Right renal pelvis (tissue), 4 donors: ENCODE measurements at places on chromosomes 6 and 20.

GRCh38 chr6:20830576-20830975 is 296.3 kb downstream of the CDKAL1 start:
- DNase-seq, result no peak

DNA sequence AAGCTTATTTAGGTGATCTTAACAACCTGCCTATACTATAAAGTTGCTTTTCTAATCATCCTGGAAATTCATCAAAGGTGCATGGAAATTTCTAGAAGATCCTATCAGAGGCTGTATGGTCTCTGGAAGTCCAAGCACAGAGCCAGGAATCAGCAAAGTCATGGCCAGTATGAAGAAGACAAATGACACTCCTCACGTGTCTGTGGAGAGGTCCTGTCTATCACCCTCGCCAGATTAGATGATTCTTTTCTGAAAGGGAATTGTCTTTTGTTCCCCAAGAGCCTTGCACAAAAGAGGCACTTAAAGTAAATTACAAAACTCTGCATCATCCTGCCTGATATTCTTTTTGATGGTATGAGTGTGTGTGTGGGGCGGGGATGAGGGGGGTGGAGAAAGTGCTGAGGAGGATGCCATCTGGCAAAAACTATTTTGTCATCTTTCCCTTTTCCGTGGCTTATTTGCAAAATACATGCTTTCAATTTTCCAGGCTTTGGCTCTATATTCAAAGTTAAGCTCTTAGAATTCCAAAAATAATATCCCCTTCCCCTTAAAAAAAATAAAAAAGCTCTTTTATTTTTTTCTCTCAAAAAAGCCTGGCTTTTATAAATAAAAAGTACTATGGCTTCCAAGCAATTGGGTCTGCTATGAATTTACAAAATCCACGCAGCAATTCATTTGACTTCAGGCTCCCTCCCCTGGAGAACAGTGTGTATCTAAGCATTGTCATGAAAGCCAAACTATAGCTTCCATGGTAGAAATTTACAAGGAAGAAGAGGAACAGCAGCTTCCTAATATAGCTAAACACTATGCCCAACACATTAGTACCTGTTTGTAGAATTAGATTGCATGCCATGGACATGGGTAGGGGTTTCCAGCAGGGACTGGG is 185.2 kb upstream of the ARG1 start:
- no peak for DNase-seq

DNA sequence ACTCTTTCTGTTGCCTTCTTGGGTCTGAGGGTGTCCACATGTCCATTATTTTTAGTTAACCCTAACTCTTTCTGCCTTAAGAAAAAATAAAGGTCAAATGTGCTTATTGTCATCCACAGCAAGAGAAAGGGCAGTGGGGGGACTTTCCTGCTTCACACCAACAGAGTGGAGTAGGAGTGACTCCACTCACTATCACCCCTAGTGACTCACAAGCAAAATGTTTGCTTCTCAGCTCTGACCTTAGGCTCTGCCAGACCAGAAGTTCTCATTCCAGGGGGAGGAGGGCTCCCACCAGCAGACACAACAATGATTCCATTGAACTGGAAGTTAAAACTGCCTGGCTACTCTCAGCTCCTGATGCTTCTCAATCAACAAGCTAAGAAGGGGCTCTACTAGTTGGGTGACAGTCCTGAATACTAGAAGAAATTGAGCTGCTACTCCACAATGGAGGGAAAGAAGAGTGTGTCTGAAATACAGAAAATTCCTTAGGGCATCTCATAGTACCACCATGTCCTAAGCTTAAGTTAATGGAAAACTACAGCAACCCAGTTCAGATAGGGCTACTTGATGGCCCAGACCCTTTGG is 83.9 kb upstream of the AFDN start:
- no peak for DNase-seq

DNA sequence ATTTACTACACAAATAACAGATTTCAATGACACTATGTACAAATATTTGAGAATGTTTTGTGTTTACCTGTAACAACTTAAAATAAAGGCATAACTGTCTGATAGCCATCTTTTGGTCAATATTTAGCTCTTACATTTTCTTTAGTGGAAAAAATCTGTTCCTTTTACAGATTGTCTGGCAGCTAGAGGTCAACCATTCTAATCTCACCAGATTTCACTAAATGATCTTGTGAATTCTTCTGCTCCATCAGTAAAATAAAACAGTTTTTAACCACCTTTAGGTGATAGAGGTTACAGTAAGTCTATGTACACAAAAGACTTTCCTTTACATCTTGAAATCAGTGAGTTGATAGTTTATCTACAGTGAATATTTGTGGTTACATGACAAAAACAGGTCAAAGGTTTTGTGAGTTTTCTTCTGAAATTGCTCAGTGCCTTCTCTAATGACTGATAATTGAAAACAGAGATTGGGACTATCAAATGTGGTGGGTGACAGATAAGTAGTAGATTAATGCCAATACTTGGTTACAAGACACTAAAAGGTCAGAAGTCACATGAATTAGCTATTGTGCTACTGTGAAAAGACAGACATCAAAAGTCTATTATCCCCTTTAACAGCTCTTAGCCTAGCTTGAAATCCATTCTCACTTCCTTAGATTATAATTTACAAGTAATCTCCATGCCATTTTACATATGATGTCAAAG is 47.4 kb downstream of the BMP5 start:
- no peak for DNase-seq

- DNase-seq, result no peak
Measured at GRCh38 chr6:136446579-136447187, 103.5 kb downstream of the MAP7 start.

- DNase-seq, result no peak
Measured at GRCh38 chr6:22253955-22254655, 42.7 kb downstream of the PRL start.

GRCh38 chr20:1827974-1828785 is 67.0 kb upstream of the SIRPA start:
- no peak for DNase-seq

DNA sequence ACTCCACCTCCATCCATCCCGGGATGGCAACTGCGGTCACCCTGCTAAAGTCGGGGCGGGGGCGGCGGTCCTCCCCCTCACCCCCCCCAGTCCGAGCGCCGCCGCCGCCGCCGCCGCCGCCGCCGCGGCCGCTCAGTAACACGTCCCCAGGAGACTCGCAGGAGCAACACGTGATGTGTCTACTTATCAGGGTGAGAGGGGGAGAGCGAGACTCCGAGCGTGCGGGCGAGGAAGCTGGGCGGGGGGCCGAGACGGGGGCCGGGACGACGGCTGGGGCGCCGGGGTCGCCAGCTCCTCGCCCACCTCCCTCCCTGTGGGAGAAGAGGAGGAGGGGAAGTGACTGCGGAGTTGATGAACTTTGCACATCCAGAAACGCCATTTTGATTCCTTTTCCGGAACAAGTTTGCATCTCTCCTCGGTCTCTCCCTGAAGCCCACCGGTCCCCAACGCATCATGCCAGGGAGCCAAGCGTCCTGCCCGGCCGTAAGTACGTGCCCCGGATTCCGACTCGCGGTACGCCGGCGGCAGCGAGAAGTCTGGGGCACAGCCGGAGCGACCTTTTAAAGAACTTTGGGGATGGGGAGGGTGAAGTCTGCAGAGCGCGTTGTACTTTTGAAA is at the start of gene RREB1:
RREB1 (plus strand) TSS at position 384 of the 618 bp plus-strand sequence. CDS start 73,951 bp downstream, outside the sequence.
- peak; percentile 57 for DNase-seq

- DNase-seq, result no peak
Measured at GRCh38 chr6:160285541-160286105, 27.0 kb upstream of the SLC22A2 start.

- DNase-seq, result no peak
Measured at GRCh38 chr6:20801595-20801994, 267.3 kb downstream of the CDKAL1 start.

DNA sequence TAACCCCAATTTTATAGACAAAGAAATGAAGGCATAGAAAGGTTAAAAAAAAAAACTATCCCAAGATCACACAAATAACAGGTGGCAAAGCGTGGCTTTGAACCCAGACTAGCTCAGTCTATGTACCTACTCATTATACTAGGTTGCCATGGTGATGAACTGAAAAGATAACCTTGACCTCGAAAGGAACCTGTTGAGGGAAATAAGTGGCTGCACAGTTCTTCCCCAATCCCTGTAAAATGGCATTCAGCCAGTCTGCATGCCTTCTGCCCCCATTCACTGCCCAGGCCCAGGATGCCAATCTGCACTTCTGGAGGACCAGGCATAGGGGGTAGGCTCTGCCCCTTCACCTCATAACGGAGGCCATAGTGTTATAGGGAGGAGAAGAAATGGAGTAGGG is 295.2 kb downstream of the PTPRT start:
- no peak for DNase-seq

DNA sequence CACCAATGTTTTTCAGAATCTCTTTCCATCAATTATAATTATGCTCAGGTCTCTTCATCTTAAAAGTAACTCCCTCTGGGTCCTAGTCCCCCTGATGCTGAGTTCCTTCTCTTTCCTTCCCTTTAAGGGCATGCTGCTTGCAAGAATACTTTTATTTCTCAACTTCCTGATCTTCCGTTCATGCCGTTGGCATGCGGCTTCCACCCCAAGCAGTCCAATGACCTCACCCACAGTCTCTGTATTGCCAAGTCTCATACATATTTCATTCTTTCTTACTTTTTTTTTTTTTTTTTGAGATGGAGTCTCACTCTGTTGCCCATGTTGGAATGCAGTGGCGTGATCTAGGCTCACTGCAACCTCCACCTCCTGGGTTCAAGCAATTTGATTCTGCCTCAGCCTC is 83.5 kb downstream of the NDUFAF5 start:
- DNase-seq, result no peak

GRCh38 chr6:39707962-39708683 is 17.1 kb downstream of the KIF6 start:
- DNase-seq, result no peak

GRCh38 chr6:17352302-17352701 is 41.1 kb upstream of the CAP2 start:
- DNase-seq, result no peak

DNA sequence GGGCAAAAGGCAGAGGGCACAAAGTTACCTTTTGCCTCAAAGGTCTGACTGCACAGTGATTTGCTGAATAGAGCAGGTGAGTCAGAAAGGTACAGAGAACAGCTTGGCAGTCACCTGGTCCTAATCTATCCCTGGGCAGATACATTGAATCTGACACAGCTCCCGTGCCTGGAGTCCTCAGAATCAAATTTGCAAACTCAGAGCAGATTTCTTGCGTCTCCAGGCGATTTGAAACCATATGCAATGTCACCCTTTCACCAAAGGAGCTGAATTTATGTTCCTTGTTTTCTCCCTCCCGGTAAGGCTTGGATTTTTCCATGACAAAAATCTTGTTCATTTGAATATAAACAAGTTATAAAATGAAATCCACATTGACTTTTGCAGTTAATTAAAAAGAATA is 81.6 kb upstream of the SNAP25 start:
- no peak for DNase-seq

- no peak for DNase-seq
Measured at GRCh38 chr20:8353512-8353911, 221.4 kb downstream of the PLCB1 start.

GRCh38 chr6:117591405-117591804 is 10.9 kb downstream of the GOPC start:
- no peak for DNase-seq

GRCh38 chr6:39490108-39490507 is 167.6 kb upstream of the KCNK16 start:
- DNase-seq, result no peak

GRCh38 chr6:42619963-42620362 is 56.1 kb downstream of the UBR2 start:
- no peak for DNase-seq

- DNase-seq, result no peak
Measured at GRCh38 chr6:136149311-136149710, 100.8 kb downstream of the MTFR2 start.

GRCh38 chr20:59820204-59821041 is 113.0 kb downstream of the SYCP2 start:
- DNase-seq, result no peak

DNA sequence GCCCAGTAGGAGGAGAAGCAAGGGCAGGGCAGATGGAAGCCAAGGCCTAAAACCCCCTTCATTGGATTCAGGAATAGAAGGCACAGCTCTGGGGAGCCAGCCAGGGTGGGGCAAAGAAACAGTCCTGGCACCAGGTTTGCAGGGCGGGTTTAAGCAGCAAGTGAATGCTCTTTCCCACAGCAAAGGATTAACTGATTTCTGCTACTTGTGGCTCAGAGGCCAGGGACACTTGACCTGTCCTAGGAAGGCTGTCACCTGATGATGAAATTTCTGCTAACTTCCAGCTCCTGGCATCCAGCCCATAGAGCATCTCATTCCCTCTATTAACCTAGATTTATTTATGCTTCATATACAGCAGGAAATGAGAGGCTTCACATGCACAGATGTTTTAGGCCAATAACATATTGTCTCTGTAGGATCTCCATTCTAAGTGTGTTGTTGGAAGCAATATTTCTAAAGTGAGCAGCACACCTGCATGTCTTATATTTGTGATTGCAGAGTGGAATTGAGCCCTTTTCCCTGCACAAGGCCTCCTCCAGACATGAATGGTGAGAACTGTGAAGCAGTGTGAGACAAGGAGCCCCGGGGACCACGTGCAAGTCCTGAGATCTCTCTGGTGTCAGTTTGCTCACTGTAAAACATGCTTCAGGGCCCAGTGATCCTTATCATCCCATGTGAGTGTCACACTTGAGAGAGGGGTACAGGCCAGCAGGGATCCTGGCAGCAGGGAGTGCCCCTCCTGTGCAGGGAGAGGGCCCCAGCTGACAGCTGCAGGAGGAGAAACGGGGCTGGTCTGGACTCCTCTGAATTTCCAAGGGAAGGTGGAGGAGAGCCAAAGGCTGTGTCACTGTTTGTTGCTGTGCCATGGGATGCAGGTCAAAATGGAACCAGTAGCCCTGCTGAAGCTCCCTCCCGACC is 41.1 kb upstream of the CST5 start:
- no peak for DNase-seq

DNA sequence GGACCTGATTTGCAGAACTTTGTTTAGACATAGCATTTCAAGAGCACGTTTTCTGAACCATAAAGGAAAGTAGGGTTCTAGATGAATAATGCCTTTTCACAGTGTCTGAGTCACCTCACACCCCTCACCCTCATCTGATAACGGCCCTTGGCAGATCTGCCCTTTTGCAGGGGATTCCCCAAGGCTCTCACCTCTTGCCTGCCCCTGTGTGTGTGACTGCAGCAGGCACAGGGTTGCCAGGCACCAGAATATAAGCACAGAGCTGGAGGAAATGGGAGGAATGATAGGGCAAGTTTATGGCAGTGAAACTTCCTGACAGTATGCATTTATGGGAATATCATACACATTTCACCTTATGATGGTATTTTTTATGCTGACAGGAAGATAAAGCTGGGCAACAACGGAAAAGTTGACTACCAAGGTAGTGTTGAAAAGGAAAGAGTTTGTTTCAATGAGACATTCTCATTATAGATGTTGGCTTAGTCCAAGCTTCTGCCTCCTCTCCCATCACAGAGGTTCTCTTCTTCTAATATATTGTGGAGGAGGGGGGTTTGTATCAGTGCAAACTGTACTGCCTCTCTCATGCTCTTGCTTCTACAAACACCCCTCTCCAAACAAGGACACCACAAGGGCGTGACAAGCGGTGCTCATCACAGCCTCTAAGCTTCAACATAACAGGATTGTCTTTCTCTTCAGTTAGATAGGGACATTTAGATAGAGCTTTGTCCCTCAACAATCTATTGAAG is 101.5 kb upstream of the BACH2 start:
- DNase-seq, result no peak
